ENCODE measurements at places on chromosomes 13 and 19.

DNA sequence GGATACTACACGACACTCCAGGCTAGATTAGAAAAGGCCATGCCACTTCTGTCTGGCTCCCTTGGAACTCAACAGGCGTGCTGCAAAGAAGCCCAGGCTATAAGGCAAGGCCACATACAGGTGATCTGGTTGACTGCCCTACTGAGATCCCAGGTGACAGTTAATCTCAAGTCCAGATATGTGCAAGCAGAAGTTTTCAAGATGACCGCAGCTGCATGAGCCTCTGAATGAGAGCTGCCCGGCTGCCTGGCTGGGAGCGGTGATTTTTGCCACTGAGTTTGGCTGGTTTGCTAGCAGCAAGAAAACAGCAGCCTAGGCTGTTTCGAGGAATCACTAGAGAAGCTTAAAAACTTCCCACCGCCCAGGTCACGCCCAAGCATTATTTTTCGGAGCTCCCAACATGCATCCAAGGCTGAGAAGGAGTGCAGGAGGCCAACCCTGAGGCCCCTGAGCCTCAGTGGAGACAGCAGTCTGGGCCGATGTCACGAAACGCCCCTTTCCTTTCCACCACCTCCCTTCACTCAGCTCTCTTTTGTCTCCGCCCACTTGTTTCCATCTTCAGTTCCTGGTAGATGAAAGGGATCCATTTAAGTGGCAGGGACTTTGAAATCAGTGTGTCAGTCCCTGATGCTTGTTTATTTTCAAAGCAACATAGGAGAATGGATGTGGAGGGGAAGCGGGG, 14.0 kb upstream of the URI1 start:
- no peak for DNase-seq

GRCh38 chr19:40464059-40465024, 1.2 kb downstream of the BLVRB start:
- peak; percentile 64 for DNase-seq

DNA sequence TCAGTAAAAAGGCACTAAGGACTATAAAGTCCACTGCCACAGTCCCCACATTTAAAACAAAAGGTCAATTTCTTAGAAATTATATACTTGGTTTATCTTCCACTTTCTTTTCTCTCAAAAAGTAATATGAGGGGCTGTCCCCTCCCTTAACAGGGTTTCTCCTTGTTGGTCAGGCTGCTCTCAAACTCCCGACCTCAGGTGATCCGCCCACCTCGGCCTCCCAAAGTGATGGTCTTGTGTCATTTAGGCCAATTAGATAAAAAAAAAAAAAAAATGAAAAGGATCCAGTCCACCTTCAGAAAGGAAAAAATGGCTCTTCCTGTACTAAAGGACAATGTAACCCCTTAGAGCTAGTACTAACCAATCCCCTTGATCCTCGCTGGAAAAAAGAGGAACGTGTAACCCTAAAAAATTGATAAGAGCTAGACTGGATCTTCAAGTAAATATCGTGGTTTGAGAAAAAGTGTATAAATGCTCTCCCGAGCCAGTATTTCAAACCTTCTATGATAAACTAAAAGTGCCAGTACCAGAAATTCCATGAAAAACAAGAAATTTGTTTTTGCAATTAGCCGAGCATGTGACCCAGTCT, 9.0 kb upstream of the CD70 start:
- no peak for DNase-seq

GRCh38 chr13:22061806-22062391, 391.0 kb downstream of the FGF9 start:
- DNase-seq, result no peak

GRCh38 chr19:20385061-20385460, 180.5 kb downstream of the ZNF737 start:
- DNase-seq, result no peak

GRCh38 chr19:12979974-12980373, 10.6 kb downstream of the DAND5 start:
- no peak for DNase-seq

- DNase-seq, result no peak
These were observed 13.9 kb downstream of the FCHO1 start for GRCh38 chr19:17765069-17765618.

DNA sequence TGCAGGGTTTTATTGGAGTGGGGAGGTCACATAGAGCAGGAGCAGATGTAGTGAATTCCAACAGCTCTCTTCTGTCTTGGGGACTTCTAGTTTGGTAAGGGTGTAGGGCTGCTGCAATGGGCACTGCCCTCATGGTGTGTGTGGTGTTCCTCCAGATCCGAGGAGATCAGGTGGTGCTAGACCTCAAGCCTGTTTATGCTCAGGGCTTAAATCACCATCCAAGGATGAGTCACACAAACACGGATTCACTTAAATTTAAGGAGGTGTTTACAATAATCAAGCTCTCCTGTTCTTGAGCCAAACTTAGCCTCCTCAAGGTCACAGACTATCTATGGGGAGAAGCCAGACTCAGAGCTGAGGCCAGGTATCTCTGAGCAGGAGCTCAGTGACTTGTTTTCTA, 23.0 kb downstream of the HS6ST3 start:
- DNase-seq, result no peak

- DNase-seq, result peak; percentile 30
These were observed 1.3 kb upstream of the LRCH1 start for GRCh38 chr13:46551410-46552302.

- no peak for DNase-seq
These were observed 401.7 kb downstream of the IRS2 start for GRCh38 chr13:109384491-109385241.

Data from stimulated activated CD8-positive, alpha-beta memory T cell treated with anti-CD3 and anti-CD28 coated beads, Interleukin-7, amount 100 ng/mL, for 24 hours (primary cell).